ENCODE measurements at places on chromosomes 4 and X. TPM values are rescaled to one million over a fixed set of nuclear protein-coding genes. Genes with fewer than 3 reads are reported as not detected.

The ZDHHC15 gene
- total RNA-seq: under 0.01 TPM

The PRSS12 gene
- total RNA-seq: under 0.01 TPM

The CSAG2 gene
- total RNA-seq: not detected

The LRCH2 gene
- total RNA-seq: 0.72 TPM

The SUPT20HL2 gene
- not detected for total RNA-seq

The ATP5ME gene
- total RNA-seq: 64.3 TPM

The UNC5C gene
- 4.3 TPM for total RNA-seq

The CPZ gene
- 6.9 TPM for total RNA-seq

The UGT2B17 gene
- not detected for total RNA-seq

The FAM236D gene
- total RNA-seq: not detected

The AKAP14 gene
- not detected for total RNA-seq

The RRH gene
- total RNA-seq: not detected

The OCIAD2 gene
- total RNA-seq: 3.7 TPM

The FGFR3 gene
- 1.8 TPM for total RNA-seq

The SLC34A2 gene
- not detected for total RNA-seq

The OPHN1 gene
- total RNA-seq: 4.7 TPM

The TMEM187 gene
- 7.8 TPM for total RNA-seq

The PASD1 gene
- total RNA-seq: not detected

The SYTL4 gene
- 3.1 TPM for total RNA-seq

The NDP gene
- 2.6 TPM for total RNA-seq

The ANK2 gene
- 40.3 TPM for total RNA-seq

The UGT8 gene
- not detected for total RNA-seq

The NWD2 gene
- total RNA-seq: not detected

The LRIT3 gene
- not detected for total RNA-seq

The C4orf50 gene
- not detected for total RNA-seq
